Right ventricle myocardium superior (tissue), 1 donor: ENCODE measurements at places on chromosomes 13 and 19. TPM values are rescaled to one million over a fixed set of nuclear protein-coding genes. Genes with fewer than 3 reads are reported as not detected.

DNA sequence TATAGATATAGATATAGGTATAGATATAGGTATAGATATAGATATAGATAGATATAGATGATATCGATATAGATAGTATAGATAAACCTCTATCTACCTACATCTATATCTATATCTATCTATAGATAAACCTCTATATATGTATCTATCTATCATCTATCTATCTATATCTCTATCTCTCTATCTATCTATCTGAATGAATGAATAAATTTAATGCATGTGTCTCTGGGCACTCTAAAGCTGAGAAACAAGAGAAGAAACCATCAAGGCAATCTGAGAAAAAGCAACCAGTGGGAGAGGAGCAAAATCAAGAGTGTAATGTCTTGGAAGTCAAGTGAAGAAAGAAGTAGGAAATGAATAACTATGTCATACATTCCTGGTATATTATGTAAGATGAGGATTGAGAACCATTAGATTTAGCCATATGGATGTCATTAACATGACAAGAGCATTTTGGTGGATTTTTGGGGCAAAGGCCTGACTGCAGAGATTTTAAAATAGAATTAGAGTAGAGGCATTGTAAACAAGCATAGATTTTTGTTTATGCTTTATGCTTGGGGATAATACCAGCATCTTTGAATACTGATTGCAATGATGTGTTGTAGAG lies 1262.7 kb upstream of the MIR17HG start:
- DNase-seq = no peak

DNA sequence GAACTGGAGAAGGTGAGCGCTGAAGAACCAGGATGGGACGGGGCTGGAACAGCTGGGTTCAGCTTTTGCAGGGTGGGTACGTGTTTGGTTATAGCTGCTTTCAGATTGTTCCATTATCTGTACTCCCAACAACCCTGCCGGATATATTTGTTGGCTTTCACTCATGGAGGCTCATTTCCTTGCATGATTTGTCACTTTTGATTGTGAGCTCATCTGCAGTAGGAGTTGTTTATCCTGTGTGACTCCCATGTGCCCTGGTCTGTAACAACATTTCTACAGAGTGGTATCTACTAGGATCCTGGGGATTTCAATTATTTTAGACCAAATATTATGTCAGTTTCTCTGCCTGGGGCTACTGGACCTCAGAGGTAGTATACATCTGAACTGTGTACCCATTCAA lies 5.4 kb downstream of the ARL11 start:
- DNase-seq = no peak

SLC39A3 gene
- 20.2 TPM for total RNA-seq

CALR3 gene
- total RNA-seq = not detected

CYP2A6 gene
- total RNA-seq = 0.27 TPM

- no peak for DNase-seq
Observed at GRCh38 chr13:76512721-76513145, 373.5 kb downstream of the KCTD12 start.

- no peak for DNase-seq
Observed at GRCh38 chr13:110344320-110344719, 37.2 kb downstream of the COL4A2 start.

GRCh38 chr19:40658031-40658430 lies 32.4 kb downstream of the NUMBL start:
- no peak for DNase-seq

DNA sequence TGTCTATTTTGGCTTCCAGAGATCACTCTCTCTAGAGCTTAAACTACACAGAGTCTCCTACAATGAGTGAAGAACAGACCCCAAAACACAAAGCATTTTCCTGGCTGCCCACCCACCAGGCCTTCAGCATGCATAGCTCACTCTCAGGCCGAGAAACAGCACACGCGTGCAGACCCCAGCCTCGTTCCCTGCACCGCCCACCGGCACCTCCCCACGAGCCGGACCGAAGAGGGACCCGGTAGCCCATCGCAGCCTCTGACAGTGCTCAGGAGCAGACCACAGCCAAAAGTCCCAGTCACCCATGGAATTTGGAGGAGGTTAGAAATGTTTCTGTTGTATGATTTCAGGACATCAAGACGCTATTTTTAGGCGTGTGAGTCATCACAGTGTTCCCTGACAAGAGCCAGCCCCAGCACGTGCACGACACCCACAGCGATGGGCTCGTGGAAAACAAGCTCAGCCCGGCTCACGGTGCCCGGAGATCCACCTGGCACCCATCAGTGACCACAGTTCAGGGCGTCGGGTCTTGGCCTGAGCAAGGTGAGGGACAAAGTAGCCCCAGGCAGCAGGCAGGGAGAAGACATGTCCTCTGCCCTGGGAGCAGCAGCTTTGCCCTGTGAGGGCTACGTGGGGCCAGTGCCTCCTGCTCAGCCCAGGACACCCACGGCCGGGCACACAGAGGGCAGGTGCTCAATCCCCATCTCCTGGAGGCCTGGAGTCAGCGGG lies 50.1 kb upstream of the SPACA7 start:
- DNase-seq = no peak

- DNase-seq = no peak
Observed at GRCh38 chr13:57763689-57764088, 132.1 kb downstream of the PCDH17 start.

GRCh38 chr13:91567485-91568207 lies 169.2 kb downstream of the GPC5 start:
- DNase-seq = no peak

- no peak for DNase-seq
Observed at GRCh38 chr13:81133066-81133465, 792.1 kb upstream of the SPRY2 start.

- no peak for DNase-seq
Observed at GRCh38 chr13:50334115-50334778, 319.0 kb downstream of the KCNRG start.

POSTN gene
- 10.0 TPM for total RNA-seq

DNA sequence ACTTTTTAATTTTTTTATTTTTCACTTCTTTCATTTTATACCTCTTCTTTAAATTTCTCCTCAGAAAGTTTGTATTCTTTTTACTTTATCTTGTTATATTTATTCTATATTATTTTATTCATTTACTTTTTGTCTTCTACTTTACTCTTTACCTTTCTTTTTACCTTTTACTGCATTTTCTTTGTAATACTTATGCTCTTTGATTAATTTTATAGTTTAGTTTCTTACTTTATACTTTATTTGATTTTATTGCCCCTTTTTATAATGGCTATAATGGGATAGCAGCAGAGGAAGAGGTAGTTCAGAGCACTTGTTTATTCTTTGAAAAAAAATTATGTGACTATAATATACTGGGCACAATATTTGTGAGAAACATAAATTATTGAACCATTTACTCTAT lies 542.6 kb upstream of the SPRY2 start:
- no peak for DNase-seq

- no peak for DNase-seq
Observed at GRCh38 chr13:100399455-100399854, 189.1 kb downstream of the GGACT start.

DNA sequence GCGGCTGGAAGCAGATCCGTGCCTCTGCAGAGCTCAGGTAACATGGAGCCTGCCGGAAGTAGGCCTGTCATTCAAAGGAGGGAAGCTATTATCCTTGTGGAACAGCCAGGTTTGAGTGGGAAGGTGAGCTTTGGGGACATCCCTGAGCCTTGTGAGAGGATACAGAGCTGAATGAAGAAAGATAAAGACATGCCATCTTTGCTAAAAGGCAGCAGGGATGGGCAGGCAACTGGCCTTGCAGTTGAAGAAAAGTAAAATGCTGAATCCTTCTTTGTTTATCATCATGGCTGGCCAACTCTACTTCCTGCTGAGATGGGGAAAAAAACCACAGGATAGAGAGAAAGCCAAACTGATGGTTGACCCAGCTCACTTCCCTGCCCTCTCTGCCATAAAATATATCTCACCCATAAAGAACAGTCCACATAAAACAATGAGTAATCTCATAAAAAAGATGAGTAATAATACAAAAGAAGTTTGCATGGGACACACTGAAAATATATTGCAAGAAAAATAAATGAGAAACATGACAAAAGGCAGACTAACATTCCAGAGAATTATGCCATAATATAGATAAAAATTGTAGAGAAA lies 226.3 kb downstream of the DLEU7 start:
- DNase-seq = no peak

GRCh38 chr13:40447857-40448256 lies 218.6 kb downstream of the FOXO1 start:
- DNase-seq = no peak

NUMBL gene
- 13.5 TPM for total RNA-seq

DNA sequence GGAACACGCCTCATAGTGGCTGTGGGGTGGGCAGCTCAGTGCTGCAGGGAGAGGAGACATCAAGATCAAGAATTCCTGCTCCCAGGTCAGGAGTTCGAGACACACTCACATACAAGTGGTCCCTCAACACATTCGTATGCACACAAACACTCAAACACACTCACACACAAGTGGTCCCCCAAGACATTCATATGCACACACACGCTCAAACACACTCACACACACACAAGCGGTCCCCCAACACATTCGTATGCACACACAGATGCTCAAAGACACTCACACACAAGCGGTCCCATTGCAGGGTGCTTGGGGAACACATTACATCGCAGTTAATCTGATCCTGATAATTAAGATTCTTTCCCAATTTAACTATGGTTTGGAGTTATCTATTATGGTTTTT lies 28.2 kb downstream of the FCGBP start:
- DNase-seq = no peak

SYDE1 gene
- 15.9 TPM for total RNA-seq

- no peak for DNase-seq
Observed at GRCh38 chr13:35927567-35928021, 203.6 kb downstream of the DCLK1 start.

GRCh38 chr13:49802426-49802825 lies 9.9 kb upstream of the KPNA3 start:
- no peak for DNase-seq

DNA sequence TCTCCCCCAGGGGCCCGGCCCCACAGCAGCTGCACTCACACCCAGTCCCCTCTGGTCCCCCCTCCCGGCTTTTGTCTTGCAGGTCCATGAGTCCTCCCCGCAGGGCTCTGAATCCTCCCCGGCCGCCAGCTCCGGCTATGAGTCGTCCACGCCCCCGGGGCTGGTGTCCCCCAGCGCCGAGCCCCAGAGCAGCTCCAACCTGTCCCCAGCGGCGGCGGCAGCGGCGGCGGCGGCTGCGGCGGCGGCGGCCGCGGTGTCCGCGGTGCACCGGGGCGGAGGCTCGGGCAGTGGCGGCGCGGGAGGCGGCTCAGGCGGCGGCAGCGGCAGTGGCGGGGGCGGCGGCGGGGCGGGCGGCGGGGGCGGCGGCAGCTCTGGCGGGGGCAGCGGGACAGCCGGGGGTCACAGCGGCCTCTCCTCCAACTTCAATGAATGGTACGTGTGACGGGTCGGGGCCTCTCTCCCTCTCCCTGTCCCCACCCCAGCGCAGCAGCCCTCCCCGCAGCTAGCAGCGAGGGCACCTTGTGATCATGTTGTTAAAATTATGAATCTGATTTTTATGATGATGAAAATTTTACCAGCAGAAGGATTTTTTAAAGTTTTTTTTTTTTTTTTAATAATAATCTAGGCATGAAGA lies 3.8 kb downstream of the ZIC2 start:
- DNase-seq = no peak

- DNase-seq = no peak
Observed at GRCh38 chr13:33087091-33087490, 70.9 kb downstream of the KL start.

DNA sequence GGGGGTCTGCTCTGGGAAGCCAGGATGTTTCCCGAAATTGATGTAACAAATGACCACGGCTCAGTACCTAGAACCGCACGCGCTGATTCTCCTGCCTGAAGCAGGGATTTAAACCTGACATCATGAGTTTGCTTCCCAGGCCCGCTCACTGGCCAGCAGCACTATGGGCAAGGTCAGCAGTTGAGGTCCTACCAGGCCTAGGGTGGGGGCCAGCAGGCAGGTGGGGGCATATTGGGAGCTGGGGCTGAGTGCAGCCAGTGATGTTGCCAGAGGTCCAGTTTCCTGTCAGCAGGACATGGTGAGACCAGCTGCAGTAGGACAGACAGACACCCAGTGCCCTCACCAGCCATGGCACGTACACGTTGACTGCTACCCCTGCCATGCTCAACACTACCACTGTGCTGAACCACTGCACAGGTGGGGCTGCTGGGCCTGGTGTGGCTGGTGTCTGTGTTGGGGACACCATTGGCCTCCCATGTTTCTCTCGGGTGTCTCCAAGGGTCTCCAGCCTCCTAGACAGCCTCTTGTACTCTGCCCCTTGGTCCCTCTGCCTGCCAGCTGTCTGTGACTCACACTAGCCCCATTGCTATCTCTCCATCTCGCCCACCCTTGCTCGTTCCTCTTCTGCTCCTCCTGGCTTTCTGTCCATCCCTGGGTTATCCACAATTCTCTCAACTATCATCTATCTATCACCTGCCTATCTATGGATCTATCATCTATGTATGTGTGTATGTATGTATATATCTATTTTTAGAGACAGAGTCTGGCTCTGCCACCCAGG lies 1.1 kb upstream of the C19orf85 start:
- no peak for DNase-seq

PNMA8A gene
- total RNA-seq = 7.3 TPM

- DNase-seq = no peak
Observed at GRCh38 chr13:51959773-51960172, 51.5 kb downstream of the ATP7B start.
